ENCODE measurements at places on chromosomes 5 and 9. TPM values are rescaled to one million over a fixed set of nuclear protein-coding genes. Genes with fewer than 3 reads are reported as not detected.

DNA sequence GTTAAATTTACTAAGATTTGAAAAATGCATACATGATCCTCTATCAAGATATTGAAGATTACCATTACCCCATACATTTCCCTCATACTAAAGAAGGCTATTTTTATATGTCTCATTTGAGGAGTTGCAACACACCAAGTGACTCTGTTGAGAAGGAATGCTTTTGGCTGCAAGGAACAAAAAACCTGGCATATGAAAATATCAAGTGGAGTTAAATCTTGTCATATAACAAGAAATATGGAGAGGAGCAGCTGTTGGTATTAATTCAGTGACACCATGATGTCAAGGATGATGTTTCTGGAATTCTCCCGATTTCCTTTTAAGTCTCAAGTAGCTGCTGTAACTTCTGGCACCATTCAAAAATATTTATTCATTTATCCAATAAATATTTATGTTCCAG lies 193.8 kb downstream of the CSNK1G3 start:
- DNase-seq, result no peak
- H3K4me3 ChIP-seq, result no peak overlapping the region
- no peaks in the 10 kb centered on the region for H3K27me3 ChIP-seq
- no peak overlapping the region for H3K27ac ChIP-seq
- H3K36me3 ChIP-seq, result no peaks in the 10 kb centered on the region
- no peaks in the 10 kb centered on the region for H3K4me1 ChIP-seq

Gene PCDHGB2
- 0.09 TPM for polyA plus RNA-seq

Gene F2R
- polyA plus RNA-seq, result 46.5 TPM

DNA sequence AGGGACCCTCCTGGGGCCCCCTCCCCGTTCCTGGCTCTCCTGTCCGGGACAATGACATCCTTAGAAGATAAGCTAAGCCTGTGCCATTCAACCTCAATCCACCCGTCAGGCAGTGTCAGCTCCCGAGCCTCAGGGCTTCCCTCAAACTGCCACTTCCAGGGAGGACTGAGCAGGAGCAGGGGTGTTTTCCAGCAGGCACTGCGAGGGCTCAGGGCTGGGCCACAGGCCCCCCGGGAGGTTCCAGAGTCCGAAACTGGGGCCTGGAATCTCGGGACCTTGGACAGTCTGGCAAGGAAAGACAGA lies 26.2 kb downstream of the LHX3 start:
- DNase-seq, result no peak
- H3K36me3 ChIP-seq, result no peaks in the 10 kb centered on the region
- H3K4me3 ChIP-seq, result no peak overlapping the region

DNA sequence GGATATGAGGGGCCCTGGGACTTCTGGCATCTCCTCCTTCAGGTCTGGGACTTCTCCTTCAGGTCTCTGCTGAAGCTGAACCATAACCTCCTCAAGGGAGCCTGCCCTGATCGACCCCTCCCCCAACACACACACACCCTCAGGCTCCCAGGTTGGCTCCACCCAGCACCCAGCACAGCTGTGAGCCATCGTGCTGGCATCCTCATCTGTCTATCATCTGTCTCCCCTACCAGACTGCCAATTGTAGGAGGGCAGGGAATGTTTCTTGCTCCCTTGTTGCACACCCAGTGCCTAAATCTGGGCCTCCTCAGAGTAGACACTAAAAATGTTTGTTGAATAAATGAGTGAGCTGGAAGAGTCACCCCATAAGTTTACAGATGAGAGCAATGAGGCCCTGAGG lies 71.4 kb downstream of the LRSAM1 start:
- peaks cover 16% of the 10 kb centered on the region for H3K36me3 ChIP-seq
- H3K4me1 ChIP-seq, result no peaks in the 10 kb centered on the region
- no peak for DNase-seq
- H3K27me3 ChIP-seq, result no peaks in the 10 kb centered on the region

Gene SPATA31C1
- not detected for polyA plus RNA-seq

DNA sequence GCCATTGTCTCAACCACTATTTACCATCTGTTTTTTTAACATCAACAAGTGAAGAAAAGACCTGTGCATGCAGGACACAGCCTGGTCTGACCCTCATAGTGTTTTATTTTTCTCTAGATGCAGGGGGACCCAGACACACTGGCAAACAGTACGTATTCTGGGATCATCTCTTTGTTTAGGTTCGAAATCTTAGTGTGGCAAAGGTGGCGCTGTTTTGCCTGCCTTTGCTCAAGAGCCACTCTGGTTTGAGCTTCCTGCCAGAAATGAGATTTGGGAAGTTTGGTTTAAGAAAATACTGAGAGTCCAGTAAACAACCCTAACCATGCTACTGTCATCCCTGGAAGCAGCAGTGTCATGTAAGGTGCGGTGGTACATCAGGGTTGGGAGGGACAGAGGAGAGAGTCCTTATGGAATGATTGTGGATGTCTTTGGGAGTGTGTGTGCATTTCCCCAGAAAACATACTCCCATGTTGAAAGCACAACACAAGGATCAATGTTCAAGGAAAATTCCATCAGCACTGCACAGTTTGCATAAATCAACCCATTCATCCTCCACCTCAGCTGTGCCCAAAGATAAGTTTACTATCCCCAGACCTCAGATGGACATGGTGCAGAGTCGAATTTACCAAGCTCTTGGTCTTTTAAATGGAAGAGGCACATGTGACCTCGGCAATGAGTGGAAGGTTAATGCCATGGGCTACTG lies 34.0 kb upstream of the FLT4 start:
- H3K36me3 ChIP-seq, result no peaks in the 10 kb centered on the region
- H3K4me1 ChIP-seq, result peaks cover 35% of the 10 kb centered on the region
- H3K27me3 ChIP-seq, result no peaks in the 10 kb centered on the region
- no peak for DNase-seq
- H3K4me3 ChIP-seq, result no peak overlapping the region
- H3K27ac ChIP-seq, result no peak overlapping the region

DNA sequence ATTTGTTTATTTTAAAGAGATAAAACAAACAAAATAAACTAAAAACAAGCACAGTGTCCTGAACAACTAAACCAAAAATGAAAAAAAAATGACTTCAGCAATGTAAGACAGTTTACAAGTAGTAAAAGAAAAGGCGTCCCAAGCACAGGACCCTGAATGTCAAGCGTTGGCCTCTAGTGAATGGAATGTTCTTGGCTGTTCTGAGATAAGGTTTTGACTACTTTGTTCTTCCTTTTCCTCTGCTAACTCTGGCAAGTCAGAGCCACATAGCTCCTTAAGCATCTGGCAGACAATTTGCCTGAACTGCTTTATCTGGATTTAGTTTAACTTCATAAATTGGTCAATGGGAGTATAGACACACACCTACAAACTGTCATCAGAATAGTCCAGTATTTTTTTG lies 655.2 kb downstream of the ANXA1 start:
- no peaks in the 10 kb centered on the region for H3K36me3 ChIP-seq
- H3K4me1 ChIP-seq, result no peaks in the 10 kb centered on the region
- no peaks in the 10 kb centered on the region for H3K27me3 ChIP-seq
- DNase-seq, result no peak
- no peak overlapping the region for H3K27ac ChIP-seq
- no peak overlapping the region for H3K4me3 ChIP-seq

Gene PCDHB8
- not detected for polyA plus RNA-seq

DNA sequence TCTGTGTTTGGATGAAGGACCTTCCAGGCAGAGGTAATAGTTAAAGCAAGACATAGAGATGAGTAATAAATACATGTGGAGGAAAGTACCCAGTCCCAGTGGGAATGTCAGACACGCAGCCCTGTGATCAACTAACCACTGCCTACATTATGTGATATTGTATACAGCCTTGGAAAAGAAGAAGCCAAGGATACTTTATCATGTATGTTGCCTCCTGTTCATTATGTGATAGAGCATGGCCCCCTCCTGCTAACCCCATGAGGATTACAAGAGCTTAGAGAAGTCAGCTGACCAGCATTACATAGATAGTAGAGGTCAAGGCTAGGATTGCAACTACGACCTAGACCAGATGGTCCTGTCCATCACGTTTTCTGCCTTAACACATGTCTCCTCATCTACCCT lies 497.0 kb upstream of the TNC start:
- DNase-seq, result no peak
- no peaks in the 10 kb centered on the region for H3K36me3 ChIP-seq
- H3K27me3 ChIP-seq, result no peaks in the 10 kb centered on the region
- no peak overlapping the region for H3K27ac ChIP-seq

Gene FAT2
- polyA plus RNA-seq, result not detected

- no peaks in the 10 kb centered on the region for H3K4me1 ChIP-seq
- no peaks in the 10 kb centered on the region for H3K36me3 ChIP-seq
- no peak for DNase-seq
- no peaks in the 10 kb centered on the region for H3K27me3 ChIP-seq
- H3K27ac ChIP-seq, result no peak overlapping the region
- H3K4me3 ChIP-seq, result no peak overlapping the region
Observed at GRCh38 chr5:78058625-78059024, 235.9 kb downstream of the AP3B1 start.

Gene C9orf50
- not detected for polyA plus RNA-seq

- peaks cover 10% of the 10 kb centered on the region for H3K4me1 ChIP-seq
- H3K27me3 ChIP-seq, result no peaks in the 10 kb centered on the region
- no peak overlapping the region for H3K4me3 ChIP-seq
Observed at GRCh38 chr9:125370786-125371185, 109.2 kb downstream of the GAPVD1 start.

DNA sequence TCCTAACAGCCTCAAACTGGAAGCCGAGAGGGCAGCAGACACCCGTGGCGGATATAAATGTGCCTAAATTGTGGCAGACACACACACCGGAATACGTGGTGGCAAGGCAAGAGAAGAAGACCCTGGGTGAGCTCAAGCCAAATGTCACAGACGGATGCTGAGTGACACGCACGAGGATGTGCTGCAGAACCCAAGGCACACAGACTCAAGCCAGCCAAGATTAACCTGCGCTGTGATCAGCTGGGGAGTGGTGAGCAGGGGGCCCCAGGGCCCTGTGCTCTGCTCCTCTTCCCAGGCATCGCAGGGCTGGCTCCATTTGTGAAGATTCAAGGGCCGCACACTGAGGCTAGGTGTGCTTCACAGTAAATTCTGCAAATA lies 16.4 kb downstream of the SEMA4D start:
- H3K27me3 ChIP-seq, result no peaks in the 10 kb centered on the region
- H3K36me3 ChIP-seq, result peaks cover 8% of the 10 kb centered on the region
- peaks cover 86% of the 10 kb centered on the region for H3K4me1 ChIP-seq
- peak overlapping the region; percentile 27 for H3K27ac ChIP-seq

GRCh38 chr5:61290791-61291210 lies 41.3 kb upstream of the ZSWIM6 start:
- no peak for DNase-seq
- H3K27me3 ChIP-seq, result no peaks in the 10 kb centered on the region
- no peaks in the 10 kb centered on the region for H3K36me3 ChIP-seq
- no peaks in the 10 kb centered on the region for H3K4me1 ChIP-seq
- H3K4me3 ChIP-seq, result no peak overlapping the region

DNA sequence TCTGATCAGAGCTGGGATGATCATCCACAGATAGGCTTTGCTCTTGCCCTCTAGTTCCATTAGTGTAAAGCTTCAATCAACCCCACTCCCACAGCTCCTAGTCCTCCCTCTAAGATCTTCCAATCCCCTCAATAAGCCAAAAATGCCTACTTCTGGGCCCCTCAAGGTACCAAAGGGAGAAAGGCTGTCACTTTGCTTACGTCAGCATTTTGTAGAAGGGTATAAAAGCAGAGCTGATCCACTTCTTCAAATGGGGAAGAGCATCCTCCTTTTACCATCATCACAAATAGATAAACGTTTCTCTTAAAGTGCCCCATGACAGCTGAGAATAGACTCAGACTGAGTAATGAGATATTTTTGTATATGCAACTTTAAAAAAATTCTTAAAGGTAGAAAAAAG lies 13.1 kb upstream of the ADGRV1 start:
- H3K4me1 ChIP-seq, result no peaks in the 10 kb centered on the region
- DNase-seq, result no peak
- H3K27ac ChIP-seq, result no peak overlapping the region
- H3K36me3 ChIP-seq, result no peaks in the 10 kb centered on the region

Gene GAS1
- 1.2 TPM for polyA plus RNA-seq

Measured in CD8-positive, alpha-beta memory T cell (primary cell).